Nephron progenitor cell (in vitro differentiated cells): ENCODE measurements at places on chromosomes 11 and 22.

DNA sequence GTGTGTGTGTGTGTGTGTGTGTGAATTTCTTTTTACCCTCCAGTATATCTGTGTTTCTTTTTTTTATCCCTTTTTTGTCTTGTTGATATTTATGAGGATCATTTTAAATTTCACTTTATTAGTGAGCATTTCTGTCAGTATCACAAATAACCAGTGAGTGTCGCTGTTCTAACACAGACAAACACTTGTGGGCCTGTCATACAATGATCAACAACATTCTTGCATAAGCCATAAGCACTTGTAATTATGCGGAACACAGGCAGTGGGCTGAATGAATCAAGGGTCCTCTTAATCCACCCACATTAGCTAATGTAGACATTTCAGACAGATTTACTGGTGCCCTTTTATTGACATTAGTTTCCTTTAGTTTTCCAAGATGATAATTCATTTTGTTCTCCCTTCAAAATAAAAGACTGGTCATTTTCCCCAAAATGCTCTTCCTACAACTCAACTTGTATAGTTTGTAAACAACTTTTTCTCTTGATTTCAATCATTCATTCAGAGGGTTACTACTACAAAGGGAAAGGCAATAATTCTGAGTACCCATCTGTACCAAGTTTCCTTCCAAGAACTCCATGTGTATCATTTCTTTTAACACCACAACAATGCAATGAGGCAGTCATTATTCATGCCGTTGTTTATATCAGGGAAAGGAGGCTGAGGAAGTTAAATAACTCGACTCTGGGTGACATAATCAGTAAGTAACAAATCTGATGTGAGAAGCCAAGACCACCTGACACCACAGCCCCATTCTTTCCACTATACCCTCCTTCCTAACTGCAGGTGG is 34.5 kb upstream of the ANO3 start:
- DNase-seq = no peak

- no peak for DNase-seq
Observed at GRCh38 chr11:59730896-59731565, 17.4 kb upstream of the OR10V1 start.

DNA sequence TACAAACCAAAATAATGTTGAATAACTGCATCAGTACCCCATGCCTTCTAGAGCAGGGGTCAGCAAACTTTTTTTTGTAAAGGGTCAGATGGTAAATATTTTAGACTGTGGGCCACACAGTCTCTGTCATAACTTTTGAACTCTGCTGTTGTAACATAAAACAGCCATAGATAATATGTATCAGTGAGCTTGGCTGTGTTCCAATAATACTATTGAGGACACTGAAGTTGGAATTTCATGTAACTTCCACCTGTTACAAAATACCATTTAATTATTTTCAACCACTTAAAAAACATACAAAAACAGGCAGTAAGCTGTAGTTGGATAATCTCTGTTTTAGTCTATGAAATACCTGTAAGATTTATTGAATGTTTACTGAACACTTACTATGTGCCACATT is 55.2 kb downstream of the PICALM start:
- no peak for DNase-seq

DNA sequence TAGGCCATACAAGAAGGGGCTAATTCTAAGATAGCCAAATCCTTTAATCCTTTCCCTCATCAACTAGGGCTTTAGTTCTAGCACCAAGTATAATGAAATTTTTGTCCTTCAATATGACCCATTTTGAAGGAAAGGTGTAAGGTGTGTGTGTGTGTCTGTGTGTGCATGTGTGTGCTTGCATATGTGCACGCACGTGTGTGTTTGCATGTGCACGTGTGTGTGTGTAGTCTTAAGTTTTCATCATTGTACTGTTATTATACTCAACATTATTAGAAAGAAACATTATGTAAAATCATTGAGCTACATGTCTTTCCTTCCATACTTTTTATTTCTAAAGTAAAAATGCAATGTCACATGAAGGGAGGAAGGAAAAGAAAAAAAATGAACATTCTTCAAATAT is 547.7 kb downstream of the FAM181B start:
- no peak for DNase-seq

- DNase-seq = no peak
Observed at GRCh38 chr11:124935548-124936514, at the start of gene HEPACAM. TSS of gene HEPACAM (minus strand) at chr11:124936047. CDS start at chr11:124936006, 41 bp downstream.

GRCh38 chr22:33030923-33031525 is 27.2 kb downstream of the SYN3 start:
- DNase-seq = no peak

DNA sequence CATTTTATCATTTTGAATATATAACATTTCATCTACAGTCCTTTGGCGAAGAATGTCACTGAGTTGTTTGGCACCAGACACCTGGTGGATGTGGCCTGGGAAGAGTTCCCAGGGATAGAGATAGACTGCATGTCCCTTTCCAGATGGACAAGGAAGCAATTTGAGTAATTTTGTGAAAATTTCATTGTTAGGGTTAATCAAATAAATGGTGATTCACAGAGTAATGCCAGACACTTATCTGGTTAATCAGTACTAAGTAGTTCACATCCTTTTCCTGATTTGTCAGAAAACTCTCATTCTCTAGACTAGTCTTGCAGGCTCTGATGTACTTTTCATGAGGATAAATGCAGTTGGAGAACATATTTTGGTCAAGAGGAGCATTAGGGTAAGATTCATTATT is 41.6 kb downstream of the NAALAD2 start:
- no peak for DNase-seq

DNA sequence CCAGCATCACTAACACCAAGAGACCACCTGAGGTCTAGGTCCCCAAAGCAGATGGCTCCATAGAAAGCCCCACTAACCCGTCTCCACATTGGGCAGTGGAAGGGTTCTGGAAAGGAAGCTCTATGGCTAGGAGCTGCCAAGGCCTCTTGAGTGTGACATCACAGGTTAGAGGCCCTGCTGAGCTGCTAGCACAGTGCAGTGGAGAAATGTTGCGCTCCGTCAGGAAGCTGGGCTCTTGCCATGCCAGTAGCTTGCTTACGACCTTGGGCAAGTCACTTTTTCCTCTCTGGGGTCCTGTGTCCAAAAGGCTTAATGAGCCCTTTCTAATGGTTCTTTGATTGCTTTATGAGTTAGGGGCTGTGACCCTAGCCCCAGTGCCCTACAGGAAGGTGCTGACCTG is 10.6 kb downstream of the PIK3IP1 start:
- no peak for DNase-seq

GRCh38 chr11:133425992-133426391 is 106.3 kb downstream of the OPCML start:
- DNase-seq = no peak

GRCh38 chr11:119030029-119030328 is 698 bp downstream of the SLC37A4 start:
- DNase-seq = no peak

DNA sequence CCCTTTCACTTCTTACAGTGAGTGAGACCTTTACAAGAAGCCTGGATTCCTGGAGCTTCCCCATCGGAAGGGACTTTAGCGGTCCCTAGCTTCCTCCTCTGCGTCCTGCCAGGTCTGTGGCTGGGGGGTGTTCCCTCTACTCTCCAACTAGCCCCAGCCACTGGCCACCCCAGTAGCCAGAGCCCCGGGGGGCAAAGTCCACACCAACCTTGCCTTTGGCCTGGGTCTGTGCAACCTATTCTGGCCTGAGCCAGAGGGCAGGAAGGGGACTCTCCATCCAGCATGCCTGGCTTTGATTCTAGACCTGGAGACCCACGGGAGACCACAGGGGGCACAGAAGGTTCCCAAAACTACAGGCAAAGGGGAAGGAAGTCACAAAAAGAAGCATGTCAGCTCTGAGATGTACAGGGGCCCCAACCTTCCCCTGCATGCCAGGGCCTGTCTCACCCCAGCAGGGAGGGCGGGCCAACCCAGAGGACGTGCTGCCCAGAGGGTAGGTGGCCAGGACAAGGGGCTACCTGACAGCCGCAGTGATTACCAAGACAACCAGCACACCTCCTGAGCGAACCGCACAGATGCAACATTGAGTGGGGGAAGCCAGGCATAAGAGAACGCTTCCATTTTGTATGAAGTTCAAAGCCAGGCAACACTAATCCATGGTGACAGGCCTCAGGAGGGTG is 52.4 kb downstream of the DSCAML1 start:
- no peak for DNase-seq

- DNase-seq = no peak
Observed at GRCh38 chr11:34799848-34800247, 116.3 kb downstream of the APIP start.

- DNase-seq = no peak
Observed at GRCh38 chr11:35787626-35788025, 125.1 kb downstream of the TRIM44 start.

GRCh38 chr11:130706572-130706971 is 209.7 kb downstream of the SNX19 start:
- DNase-seq = no peak

- no peak for DNase-seq
Observed at GRCh38 chr22:19169002-19169946, 9.3 kb downstream of the SLC25A1 start.

DNA sequence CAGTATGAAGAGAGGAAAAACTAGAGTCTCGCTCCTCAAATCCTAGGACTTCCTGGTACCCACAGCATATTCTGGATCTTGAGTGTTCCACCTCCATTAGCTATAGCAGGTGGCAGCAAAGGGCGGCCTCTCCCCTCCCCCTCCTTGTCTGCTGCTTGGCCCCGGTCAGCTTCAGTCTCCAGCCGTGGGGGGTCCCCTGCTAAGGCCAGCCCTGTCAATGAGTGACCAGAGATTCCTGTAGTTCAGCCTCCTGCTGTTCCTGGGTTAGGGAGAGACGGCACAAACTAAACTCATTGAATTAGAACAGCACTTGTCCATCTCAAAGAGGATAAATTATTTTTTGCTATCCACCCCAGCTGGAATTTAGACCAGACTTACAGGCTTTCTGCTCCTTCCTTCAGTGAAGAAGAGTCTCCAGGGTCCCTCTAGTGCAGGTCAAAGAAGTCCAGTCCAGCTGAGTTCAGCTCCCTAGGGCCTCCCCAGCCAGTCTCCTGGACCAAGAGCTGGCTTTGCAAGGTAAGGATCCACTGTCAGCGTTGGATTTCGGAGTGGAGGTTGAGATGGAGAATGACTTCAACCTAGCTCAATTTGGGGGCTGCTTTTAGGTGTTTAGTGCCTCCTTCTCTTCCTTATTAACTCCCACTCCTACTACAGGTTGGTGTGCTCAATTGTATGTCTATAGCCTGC is 1.1 kb upstream of the PHLDB1 start:
- peak; percentile 39 for DNase-seq

DNA sequence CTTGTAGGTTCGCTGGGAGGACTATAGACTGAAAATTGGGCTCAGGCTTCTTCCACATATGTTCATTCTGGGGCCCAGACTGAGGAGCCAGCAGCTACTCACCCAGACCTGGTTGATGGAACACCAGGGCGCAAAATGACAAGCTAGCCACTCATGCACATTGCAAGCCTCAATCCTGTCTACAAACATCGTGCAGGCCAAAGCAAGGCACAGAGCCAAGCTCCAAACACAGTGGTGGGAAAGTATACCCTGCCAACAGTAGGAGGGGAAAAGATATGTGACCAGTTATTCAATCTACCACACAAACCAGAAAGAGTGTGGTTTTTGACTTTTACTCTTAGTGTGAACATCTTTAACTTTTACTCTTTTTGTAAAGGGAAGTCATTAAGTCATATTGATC is 660.5 kb downstream of the NTM start:
- no peak for DNase-seq

DNA sequence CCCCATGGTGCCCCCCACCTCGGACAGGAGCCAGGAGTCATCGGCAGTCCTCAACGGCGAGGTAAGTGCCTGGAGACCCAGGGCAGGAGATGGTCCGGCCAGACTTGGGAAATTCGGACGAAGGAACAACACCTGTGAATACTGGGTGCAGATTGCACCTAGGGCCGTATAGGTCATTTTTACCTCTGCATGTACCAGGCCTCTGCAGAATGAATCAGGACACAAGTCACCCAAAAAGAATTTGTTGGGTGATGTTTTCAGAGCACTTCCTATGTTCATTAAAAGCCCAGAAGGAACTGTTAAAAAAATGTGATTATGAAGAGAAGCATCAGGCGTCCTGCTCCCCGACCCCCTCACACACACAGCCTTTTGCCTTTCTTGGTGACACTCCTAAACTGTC is 93.9 kb downstream of the C11orf91 start:
- no peak for DNase-seq

GRCh38 chr22:43129426-43130425 is 13.5 kb downstream of the MCAT start:
- no peak for DNase-seq

DNA sequence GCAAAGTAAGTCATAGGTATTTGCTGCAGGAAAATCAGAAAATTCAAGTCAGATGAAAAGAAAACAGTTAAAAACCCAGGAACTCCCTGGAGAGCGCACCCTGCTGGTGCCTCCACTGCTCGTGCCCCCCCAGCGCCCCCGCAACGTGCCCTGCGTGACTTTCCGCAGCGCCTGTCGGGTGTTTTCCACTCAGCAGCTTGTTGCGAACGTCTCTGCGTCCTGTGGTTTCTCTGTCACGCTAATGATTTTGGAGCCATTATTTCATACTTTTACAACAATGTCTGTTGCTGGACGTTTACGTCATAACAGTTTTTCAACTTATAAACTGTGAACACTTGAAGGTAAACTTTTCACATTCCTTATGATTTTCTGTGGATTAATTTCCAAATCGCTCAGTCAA is 5.0 kb downstream of the CRELD2 start:
- no peak for DNase-seq

- DNase-seq = no peak
Observed at GRCh38 chr22:39634530-39635405, 64.2 kb downstream of the CACNA1I start.

DNA sequence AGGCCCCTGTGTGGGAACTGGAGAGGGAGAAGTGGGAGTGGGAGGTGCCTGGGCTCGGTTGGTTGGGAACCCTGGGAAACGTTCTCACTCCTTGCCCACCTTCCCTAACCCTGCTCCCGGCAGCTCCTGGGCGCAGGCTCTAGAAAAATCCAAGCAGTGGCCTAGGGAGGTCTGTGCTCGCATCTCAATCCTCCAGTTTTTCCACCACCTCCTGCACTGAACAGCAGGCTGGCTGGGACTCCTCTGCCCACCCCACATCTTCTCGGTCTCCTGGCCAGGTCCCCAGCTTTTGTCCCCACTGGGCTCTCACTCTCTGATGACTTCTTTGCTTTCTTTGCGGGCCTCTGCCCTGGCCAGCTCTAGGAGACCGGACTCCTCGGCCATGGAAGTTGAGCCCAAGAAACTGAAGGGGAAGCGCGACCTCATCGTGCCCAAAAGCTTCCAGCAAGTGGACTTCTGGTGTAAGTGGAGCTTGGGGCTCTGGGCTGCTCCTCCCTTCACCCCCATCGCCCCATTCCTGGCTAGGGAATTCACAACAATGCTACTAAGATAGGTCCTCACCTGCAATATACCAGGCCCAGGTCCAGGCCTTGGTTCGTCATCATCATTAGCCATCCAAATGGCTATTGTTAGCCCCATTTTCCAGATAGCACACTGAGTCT is 35.6 kb downstream of the PRDM11 start:
- DNase-seq = no peak

- peak; percentile 45 for DNase-seq
Observed at GRCh38 chr22:33919391-33920196, 682 bp downstream of the LARGE1 start.

- no peak for DNase-seq
Observed at GRCh38 chr11:12686246-12687060, 12.2 kb downstream of the TEAD1 start.
